Endothelial cell (in vitro differentiated cells): ENCODE measurements at places on chromosomes 4 and X. TPM values are rescaled to one million over a fixed set of nuclear protein-coding genes. Genes with fewer than 3 reads are reported as not detected.

DNA sequence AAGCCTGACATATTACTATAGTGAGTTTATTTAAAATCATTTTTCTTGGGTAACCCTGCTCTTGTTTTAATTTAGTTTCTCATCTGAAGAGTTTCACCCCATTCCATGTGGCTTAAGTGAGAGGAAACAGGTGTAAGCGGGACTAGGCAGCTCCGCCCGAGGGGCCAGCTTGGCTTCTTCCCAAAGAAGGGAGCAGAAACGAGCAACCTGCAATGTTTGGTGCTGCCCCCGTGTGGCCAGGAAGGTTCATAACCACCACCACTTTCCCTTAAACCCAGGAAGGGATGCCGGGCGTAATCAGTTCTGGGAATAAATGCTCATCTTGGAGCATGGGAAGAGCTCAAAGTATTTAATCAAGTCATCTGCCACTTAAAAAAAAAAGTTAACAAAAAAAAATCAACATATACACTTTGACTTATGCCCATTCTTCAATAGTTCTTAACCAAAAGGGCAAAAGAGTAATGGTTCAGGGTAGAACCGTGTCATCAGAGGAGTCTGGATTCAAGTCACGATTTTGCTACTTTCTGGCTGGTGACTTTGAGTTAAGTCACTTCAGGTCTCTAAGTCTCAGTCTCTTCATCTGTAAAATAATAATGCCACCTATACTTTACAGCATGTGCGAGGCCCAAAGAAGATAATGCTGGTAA, 147.9 kb downstream of the NSUN7 start:
- peak; percentile 76 for DNase-seq

DNA sequence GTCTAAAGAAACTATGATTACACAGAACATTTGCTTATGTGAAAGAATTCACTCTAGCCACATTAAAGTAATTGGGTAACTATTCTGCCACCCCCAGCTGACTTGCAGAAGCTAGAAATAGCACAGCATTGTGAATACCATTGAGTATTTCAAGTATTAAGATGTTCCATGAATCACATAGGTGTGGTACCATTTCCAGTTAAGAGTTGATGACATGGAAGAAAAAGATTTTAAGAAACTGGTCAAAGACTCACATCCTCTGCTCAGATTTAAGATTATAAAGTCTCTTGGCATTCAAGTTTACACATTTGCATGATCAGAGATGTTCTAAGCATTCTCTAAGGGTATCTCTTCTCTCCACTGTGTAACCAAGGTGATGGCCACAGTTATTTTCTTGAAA, 287.5 kb downstream of the CAMK2D start:
- no peak for DNase-seq

GRCh38 chrX:79139446-79139845, 5.0 kb upstream of the GPR174 start:
- no peak for DNase-seq

DNA sequence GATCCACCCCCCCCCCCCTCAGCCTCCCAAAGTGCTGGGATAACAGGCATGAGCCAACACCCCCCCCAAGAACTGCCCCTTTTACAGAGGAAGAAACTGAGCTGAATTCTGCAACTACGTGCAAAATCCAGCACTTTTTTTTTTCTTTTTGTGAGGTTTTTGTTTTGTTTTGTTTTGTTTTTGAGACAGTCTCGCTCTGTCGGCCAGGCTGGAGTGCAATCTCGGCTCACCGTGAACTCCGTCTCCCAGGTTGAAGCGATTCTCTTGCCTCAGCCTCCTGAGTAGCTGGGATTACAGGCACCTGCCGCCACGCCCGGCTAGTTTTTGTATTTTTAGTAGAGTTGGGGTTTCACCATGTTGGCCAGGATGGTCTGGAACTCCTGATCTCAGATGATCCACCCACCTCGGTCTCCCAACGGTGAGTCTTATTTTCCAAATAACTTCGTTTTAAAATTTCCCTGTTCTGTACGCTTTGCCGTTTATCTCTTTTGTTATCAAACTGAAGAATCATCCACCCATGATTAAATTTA, 4.9 kb downstream of the CRLF2 start:
- no peak for DNase-seq

GRCh38 chr4:149403081-149403480, 412.6 kb downstream of the IQCM start:
- no peak for DNase-seq

DNA sequence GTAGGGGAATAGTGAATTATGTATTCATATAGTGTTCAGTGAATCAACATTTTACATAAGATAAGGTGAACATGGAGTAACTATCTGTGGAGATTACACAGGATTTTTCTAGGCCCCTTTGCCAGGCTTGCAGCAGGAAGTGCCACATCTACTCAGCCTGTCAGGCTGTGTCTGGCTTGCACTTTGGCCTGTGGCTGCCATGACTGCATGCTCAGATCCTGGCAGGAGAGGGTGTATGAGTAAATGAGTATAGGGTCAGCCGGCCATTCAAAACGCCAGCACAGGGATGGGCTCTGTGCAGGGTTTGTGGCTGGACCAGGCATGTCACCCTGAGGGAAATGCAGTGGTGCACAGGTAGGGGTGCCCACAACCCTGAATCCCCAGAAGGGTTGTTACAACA, 51.9 kb downstream of the UBQLN2 start:
- DNase-seq, result no peak

DNA sequence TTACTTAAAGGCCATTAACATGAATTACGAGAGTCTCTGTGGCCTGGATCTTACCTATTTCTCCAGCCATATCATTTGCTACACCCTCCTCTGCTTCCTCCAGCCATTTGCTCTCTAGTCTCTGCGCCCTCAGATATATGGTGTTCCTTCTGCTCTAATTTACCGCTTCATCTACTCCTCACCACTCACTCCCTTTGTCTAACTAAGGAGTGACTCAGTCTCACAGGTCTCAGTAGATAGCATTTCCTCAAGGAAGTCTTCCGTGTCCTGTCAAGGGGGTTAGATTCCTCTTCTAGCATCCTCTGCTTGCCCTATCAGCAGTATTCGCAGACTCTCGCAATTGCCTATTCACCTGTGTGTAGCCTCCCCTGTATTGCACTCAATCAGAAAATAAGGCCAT, 892.1 kb upstream of the INTU start:
- DNase-seq, result no peak

- DNase-seq, result no peak
Measured at GRCh38 chr4:175961604-175962003, 104.0 kb upstream of the WDR17 start.

DNA sequence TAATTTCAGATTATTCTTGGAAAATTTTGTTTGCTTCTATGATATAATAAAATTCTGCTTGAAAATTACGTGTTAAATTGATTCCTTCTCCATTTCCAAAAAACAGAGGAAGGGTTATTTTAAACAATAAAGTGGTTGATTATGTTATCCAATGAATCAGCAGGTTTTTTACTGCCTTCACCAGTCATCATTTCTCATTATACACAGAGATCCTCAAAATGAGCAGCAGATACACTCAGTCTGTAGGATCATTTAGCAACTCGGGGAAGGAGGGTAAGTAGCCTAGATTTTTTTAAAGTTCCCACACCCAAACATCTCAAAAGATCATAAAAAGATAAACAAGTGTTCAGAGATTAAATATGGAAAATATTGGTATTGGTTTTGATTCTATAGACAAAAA, 6.8 kb upstream of the TMEM144 start:
- DNase-seq, result no peak

HEPH gene
- 106 TPM for total RNA-seq

CYBB gene
- total RNA-seq, result not detected

PNMA3 gene
- 1.4 TPM for total RNA-seq

NMU gene
- 6.3 TPM for total RNA-seq

UCP1 gene
- total RNA-seq, result 19.5 TPM
